ENCODE measurements at places on chromosomes 12 and 14.
A peak's percentile ranks its signal among the peaks of the same experiment; 100 is the strongest.

DNA sequence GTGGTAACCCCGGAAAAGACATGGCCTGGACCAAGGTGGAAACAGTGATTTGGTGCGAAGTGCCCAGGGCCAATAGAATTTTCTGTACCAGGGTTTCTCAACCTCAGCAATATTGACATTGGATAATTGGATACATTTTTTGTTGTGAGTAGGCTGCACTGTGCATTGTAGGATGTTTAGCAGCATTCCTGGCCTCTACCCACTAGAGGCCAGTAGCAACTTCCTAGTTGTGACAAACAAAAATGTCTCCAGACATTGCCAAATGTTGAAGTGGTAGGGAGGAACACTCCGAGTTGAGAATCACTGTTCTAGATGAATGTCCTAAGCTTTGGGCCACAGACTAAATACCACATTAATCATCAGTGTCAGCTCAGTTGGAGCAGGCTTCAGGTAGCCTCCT is 6.2 kb upstream of the CGRRF1 start:
- no peak for DNase-seq

DNA sequence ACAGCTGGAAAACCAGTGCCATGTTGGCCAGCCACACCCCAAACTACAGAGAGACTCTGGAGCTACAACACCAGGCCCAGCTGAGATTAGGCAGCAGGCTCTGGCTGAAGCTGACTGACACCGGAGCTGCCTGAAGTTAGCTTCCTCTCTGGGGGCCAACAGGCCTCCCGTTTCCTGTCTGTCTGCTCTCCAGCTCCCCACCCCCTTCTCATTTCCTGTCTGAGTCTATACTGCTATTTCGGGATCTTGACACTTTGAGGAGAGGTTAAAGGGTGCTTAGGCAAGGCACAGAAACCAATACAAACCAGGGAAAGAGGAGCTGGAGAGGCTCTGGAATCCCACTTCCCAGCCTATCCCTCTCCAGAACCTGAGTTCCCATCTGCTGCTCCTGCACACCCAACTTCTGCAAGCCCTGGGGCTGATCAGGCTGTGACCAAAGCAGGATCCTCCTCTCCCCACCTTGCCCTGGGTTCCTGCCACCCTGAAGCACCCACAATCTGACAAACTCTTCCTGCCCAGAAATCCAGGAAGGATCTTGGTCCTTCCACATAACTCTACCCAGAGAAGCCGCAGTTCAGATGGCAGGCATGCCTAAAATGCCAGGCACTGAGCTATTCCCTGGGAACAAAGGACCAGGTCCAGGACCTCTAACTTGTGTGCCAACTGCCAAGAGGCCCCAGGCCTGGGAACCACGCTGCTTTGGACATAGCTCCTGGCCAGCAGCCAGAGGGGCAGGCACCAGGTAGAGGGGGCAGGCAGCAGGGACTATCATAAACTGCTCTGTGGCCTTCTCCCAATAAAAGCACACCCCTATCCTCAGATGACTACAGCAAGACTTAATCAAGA is 39.9 kb downstream of the PRPF40B start:
- DNase-seq: peak; percentile 87

DNA sequence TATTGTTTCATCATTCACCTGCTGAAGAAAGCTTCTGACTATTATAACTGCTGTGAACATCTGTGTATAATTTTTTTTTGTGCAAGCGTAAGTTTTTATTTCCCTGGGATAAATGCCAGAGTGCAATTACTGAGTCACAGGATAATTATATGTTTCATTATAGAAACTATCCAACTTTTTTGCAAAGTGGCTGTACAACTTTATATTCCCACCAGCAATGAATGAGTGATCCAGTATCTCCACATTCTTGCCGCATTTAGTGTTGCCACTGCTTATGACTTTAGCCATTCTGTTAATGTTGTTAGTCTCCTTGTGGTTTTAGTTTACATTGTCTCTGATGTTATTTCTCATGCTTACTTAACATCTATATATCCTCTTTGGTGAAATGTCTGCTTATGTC is 88.1 kb upstream of the CCDC175 start:
- DNase-seq: no peak

DNA sequence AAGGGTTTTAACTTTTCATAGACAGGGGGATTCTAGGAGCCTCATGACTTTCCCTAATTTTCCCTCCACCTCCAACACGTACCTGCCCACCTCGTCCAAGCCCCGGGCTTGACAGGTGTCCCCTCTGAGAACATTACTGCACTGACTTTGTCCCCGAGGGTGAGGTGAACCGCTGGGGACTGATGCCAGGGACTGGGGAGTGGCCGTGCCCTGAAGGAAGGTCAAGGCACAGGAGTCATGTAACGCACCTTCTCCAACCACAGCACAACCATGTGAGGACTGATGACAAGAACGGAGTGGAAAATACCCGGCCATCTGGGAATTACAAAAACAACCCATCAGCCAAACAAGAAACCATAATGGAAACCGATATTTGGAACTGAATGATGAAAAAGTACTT is 214.7 kb upstream of the C14orf180 start:
- DNase-seq: no peak

- no peak for DNase-seq
Measured at GRCh38 chr12:16359512-16360491, 12.4 kb downstream of the MGST1 start.

GRCh38 chr12:95118138-95118787 is 44.8 kb upstream of the NR2C1 start:
- DNase-seq: no peak

- no peak for DNase-seq
Measured at GRCh38 chr12:112798048-112798760, 6.7 kb downstream of the RPH3A start.

DNA sequence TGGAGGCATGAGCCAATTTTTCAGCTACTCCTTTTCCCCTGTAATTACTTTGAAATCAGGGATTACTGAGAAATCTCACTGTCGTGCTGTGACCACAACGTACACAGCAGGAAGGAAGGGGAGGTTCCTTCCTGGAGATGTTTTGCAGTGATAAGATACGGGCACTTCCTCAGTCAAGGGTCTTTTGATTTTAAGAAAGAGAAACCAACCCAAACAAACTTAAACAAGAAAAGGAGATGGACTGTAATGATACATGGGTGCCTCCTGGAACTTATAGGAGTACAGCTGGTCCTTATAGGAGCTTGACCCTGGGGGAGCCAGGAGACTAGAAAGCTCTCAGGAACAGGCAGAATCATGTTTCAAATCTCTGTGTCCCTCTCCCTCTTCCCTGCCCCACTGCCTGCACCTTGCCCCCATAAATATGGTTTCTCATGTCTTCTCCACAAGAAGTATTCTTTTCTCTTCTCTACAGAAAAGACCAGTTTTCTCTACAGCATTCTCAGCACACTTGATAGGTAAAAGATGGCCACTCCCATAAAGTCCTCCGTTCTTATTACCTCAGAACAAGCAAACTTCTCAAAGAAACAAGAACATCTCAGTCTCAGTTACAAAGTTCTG is 281.1 kb upstream of the AMIGO2 start:
- DNase-seq: peak; percentile 79

DNA sequence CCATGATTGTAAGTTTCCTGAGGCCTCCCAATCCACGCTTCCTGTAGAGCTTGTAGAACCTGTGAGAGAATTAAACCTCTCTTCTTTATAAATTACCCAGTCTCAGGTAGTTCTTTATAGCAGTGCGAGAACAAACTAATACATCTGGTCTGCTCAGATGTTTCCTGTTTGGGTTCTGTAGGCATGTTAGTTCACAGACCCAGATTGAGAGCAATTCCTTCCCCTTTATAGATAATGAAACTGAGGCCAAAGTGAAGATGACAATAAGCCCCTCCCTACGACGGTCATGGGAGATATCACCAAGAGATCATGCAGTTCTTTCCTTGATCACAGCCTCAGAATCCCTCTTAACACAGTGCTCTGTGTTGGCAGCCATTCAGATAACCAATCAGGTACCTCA is 76.5 kb upstream of the CLMN start:
- no peak for DNase-seq

DNA sequence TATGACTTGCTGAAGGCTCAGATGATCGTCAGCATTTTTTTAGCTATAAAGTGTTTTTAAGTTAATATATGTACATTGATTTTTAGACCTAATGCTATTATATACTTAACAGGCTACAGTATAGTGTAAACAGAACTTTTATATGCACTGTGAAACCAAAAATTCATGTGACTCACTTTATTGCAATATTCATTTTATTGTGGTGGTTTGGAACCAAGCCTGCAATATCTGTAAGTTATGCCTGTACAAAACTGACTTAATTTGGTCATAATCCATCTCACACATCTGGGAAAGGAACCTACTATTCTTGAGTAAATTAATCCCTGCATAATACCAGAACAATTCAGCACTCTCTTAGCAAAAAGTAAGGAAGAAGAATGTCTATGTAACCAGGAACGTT is 390.7 kb downstream of the SYT1 start:
- no peak for DNase-seq

GRCh38 chr12:65822732-65823512 is 1.4 kb upstream of the HMGA2 start:
- no peak for DNase-seq

Data from naive thymus-derived CD4-positive, alpha-beta T cell (primary cell).